ENCODE measurements at places on chromosomes 12 and 14.
A peak's percentile ranks its signal among the peaks of the same experiment; 100 is the strongest.

DNA sequence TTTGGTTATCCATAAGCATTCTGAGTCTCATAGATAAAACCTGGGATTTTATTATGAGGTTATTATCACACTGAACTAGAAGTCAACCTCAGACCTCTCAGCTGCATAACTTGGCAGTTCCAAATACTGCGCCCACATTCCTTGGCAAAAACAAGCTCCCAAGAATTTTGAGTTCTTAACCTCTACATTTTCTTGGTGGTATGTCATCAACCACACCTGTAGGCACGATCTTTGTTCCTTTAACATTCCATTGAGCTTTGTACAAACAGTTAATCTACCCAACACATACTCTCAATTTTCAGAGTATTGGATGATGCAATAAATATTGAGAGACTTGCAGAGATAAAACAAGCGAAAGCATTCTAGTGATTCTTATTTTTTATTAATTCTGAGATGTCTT, 371.8 kb upstream of the PRICKLE1 start:
- no peak for DNase-seq

GRCh38 chr14:101273091-101273490, 288.2 kb upstream of the DIO3 start:
- DNase-seq, result no peak

DNA sequence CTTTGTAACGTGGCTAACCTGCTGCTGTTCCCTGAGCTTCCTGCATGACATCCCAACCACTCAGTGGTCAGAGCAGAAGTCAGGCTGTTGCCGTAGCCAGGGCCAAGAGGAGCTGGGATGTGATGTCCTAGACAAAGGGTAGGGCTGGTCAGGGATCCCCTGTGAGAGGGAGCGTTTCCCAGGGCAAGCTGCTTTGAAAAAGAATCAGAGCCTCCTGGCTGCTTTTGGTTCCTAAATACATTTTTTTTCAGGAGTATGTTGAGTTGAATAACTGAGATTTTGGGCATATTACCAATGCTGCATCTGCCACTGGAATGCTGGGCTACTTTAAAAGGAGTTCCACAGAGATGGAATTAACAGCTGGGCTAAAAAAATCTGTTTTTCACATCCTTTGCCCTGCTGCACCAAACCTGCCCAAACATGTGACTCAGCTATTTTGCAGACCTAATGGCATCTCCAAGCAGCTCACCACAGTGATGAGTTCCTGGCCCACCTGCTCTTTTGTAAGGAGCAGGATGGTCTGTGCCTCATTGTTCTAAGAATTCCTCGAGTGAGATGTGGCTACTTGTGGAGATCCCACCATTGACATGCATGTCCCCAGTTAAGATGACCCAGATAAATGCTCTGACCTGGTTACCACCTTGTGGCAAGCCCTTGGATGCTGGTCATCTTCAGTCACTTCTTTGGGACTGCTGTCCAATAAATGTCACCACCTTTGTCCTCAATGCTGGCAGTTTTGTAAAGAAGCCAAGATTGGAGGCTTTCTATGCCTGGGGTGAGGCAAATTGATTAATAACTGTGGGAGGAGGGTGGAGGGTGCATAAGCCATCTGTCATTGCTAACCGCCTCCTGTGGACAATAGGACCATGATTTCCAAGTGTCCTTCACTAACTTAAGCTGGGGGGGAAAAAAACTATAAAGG, 24.1 kb downstream of the ANKRD13A start:
- DNase-seq, result peak; percentile 81

DNA sequence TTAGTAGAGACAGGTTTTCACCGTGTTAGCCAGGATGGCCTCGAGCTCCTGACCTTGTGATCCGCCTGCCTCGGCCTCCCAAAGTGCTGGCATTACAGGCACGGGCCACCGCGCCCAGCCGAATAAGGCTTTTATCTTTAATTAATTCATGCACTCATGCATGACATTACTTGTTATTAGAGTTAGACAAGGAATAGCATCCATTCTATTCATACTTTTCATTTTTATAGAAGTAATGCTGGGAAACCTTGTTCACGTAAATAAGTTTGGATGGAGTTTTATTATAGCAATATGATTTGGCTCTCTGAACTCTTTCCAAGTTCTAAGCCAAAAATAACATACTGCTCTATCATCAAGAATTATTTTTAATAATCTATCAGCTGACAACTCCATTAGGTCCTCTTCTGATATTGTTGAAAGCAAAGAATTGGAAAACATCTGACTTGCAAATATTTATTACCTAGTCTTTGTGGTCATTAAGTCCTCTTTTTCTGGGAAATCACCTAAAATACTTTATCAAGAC, 168.8 kb upstream of the CCND2 start:
- no peak for DNase-seq

DNA sequence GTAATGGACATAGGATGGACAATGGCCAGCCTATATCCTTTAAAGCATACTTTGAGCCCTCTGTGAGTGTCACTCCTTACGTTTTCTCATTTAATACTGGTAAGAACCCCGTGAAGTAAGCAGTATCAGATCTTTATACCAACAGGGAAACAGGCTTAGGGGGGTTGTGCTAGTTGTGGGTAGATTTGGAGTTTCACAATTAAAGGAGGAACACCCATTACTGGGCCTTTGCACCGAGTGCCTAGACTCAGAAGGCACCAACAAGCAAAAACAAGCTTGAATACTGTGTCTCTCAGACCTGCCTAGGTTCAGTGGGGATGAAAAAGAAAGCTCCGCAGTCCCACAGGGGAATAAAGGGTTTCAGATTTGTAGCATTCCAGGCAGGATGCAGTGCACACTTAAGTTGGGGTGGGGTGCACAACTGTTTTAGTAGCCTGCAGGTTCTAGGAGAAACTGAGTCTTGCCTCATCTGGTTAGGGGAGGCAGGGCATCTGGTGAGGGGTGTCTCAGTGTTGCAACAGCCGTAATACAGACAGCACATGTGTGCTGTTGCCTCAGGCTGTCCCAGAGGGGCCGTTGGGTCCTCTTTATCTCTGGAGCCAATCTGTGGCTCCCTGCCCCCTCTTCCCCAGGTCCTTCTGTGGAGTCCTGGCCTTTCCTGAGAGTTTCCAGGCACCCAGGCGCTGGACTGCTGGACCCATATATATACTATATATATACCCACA, 51.2 kb downstream of the IRAK3 start:
- DNase-seq, result no peak

GRCh38 chr14:104776961-104777807, 18.4 kb downstream of the AKT1 start:
- no peak for DNase-seq

- no peak for DNase-seq
These were observed 177.9 kb downstream of the RBM19 start for GRCh38 chr12:113788020-113788856.

DNA sequence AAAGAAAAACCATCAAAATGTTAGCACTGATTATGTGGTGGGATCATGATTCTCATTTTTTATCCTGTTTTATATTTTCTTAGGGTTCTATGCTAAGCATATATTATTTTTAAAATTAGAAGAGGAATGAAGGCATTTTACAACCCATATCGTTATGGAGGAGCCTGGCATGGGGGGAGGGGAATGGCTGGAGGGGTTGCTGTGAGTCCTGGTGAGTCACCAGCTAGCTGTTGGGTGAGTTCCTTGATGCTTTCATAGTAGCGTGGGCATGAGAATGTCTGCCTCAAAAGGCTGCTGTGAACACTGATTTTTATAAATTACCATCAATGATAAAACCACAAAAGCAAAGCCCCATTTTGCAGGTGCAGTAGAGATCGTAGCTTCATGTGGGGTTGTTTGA, 46.9 kb downstream of the C14orf132 start:
- DNase-seq, result no peak

DNA sequence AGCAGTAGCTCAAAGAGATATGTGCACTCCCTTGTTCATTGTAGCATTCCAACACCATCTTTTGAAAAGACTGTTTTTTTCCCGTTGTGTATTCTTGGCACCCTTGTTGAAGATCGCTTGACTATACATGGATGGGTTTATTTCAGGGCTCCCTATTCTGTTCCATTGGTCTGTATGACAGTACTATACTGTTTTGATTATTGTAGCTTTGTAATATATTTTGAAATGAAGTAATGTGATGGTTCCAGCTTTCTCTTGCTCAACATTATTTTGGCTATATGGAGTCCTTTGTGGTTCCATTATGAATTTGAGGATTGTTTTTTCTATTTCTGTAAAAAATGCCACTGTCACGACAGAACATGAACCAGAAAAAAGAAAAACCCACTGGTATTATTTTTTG, 25.7 kb downstream of the BRMS1L start:
- DNase-seq, result no peak

- no peak for DNase-seq
These were observed 30.7 kb upstream of the DEGS2 start for GRCh38 chr14:100190126-100190525.

GRCh38 chr12:124097701-124098100, 124.7 kb downstream of the ZNF664 start:
- DNase-seq, result no peak

- DNase-seq, result no peak
These were observed 89.9 kb downstream of the NT5DC3 start for GRCh38 chr12:103751171-103751570.

DNA sequence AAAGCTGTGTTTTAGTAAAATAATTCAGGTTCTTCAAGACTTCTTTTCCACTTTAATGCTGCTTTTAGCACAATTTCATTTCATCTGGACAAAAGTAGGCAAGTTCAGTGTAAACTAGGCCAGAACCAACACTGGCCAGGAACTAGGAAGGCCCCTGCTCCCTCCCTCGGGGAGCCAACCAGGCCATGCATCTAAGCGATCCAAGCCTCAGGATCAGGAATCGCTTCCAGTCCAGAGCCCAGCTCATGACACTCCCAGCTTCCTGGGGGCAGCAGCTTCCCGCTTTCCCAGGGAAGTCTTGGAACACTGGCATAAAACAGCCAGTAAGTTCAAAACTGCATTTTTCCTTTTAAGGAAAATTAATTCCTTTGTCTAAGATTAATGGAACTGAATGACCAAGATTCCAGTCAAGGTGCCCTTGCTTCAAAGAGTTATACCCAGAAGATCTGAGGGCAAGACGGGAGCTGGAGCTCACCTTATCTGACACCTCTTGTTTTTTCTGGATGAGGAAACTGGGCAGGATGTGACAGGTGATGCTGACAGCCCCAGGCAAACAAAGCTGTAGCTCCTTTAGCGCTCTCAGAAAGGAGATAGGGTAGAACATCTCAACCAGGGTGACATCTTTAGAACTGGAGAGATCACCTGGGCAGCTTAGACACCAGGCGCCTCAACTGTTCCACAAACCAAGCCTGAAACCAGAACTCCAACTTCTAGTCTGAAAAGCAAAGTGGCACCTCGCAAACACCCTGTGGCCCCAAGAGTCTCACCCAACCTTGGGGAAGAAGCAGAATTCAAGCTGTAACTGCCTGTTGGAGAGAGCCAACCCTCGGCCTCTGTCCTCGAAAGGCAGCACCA, 61.4 kb upstream of the PNMA1 start:
- no peak for DNase-seq

DNA sequence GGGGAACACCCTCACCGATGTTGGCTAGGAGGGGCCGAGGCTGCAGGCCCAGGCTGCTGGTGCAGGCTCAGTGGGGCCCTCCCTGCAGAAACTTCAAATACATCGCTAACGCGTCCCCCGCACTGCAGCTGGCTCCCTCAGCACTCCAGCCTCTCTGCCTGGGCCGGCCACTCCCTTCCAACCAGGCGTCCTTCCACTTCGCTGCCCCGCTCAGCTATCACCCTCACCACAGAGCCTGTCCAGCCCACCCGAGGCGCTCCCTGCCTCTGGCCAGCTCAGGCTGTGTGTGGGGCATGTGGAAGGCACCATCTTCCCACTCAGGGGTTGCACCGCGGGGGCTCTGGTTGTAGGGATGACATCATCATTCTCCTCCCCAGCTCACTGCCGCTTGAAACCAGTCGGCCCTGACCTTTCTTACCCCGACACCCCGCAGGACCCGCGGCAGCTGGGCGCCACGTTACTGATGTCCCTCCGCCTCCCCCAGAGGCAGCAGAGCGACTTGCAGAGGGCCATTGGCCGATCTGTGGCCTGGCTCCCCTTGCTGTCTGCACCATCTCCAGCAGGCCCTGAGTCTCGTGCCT, 199.9 kb upstream of the RTL1 start:
- no peak for DNase-seq

GRCh38 chr14:24858052-24858451, 191.9 kb downstream of the STXBP6 start:
- DNase-seq, result no peak

DNA sequence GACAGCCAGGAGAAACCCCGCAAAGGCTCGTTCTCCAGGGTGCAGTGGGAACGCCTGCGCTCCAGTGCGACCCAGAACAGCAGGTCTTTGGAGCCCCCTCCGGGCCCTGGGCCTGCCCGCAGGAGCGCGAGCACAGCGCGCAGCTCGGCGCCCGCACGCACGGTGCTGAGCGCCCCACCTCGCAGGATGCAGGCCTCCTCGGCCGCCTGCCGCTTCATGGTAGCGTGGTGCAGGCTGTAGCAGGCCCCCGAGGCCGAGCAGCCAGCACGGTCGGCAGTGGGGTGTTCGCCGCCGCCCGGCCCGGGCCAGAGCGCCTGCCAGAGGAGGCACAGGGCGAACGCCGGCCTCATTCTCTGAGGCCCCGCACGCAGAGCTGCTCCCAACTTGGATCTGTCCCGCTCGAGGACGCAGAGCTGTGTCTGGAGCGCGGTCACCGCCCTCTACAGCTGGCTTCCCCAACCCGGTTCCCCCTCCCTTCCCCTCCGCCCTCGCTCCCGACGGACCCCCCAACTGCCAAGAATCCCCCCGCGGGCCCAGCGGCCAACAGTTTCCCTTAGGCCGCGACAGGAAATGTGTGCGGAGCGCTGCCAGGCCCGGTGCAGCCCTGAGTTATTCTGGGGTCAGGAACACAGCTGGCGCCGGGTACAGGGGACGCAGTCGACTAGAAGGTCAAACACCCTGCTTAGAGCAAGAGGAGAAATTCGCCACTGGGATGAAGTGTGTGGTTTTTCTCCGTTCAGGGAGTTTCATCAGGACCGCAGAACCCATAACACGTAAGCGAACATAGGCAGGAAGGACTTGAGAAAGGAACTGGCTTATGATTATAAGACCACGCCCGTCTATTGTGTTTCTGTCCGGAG, at the start of gene CLEC14A:
Gene CLEC14A (minus strand): TSS at position 421 of the 860 bp plus-strand sequence. CDS start 71 bp downstream, at position 350.
- no peak for DNase-seq
